Activated naive CD4-positive, alpha-beta T cell treated with anti-CD3 and anti-CD28 coated beads, Interleukin-2, amount 50 U/mL, for 72 hours (primary cell): ENCODE measurements at places on chromosomes 3 and 15. TPM values are rescaled to one million over a fixed set of nuclear protein-coding genes. Genes with fewer than 3 reads are reported as not detected.

The BFSP2 gene
- total RNA-seq = not detected

The SNTN gene
- not detected for total RNA-seq

The LMAN1L gene
- 0.27 TPM for total RNA-seq

The RARRES1 gene
- total RNA-seq = not detected

The KBTBD13 gene
- total RNA-seq = not detected

The PLAAT1 gene
- total RNA-seq = not detected

The FOXL2NB gene
- not detected for total RNA-seq

The FLNB gene
- 17.5 TPM for total RNA-seq

The ZNF621 gene
- 25.2 TPM for total RNA-seq

The GADL1 gene
- not detected for total RNA-seq

The MRPL46 gene
- 24.1 TPM for total RNA-seq

The SLC24A5 gene
- total RNA-seq = not detected

The EOGT gene
- 13.7 TPM for total RNA-seq

The CRABP1 gene
- not detected for total RNA-seq

The XCR1 gene
- total RNA-seq = not detected

The DNAH1 gene
- total RNA-seq = 19.8 TPM

The CD86 gene
- 0.49 TPM for total RNA-seq

The ZNF774 gene
- 0.99 TPM for total RNA-seq

The GOLGA8R gene
- 4.2 TPM for total RNA-seq

The TERC gene
- 8.5 TPM for total RNA-seq

The CPNE9 gene
- total RNA-seq = 0.11 TPM

The SLC25A20 gene
- 20.5 TPM for total RNA-seq

The SLC25A38 gene
- total RNA-seq = 25.3 TPM

The MEGF11 gene
- not detected for total RNA-seq

The SLC6A20 gene
- total RNA-seq = not detected

The GATM gene
- 1.4 TPM for total RNA-seq

The RNF168 gene
- total RNA-seq = 48.4 TPM

The SATB1 gene
- 444 TPM for total RNA-seq

The NEIL1 gene
- total RNA-seq = 9.4 TPM

The MYNN gene
- 13.3 TPM for total RNA-seq

The LEKR1 gene
- total RNA-seq = 1.0 TPM

The CLDND1 gene
- total RNA-seq = 559 TPM

The ERICH6 gene
- not detected for total RNA-seq

The CCR9 gene
- total RNA-seq = not detected

The PIGZ gene
- 1.1 TPM for total RNA-seq

The CDHR4 gene
- total RNA-seq = 0.25 TPM
